Colonic mucosa (tissue), 4 donors: ENCODE measurements at places on chromosomes 6 and 20. TPM values are rescaled to one million over a fixed set of nuclear protein-coding genes. Genes with fewer than 3 reads are reported as not detected.

TRIM38 gene
- 9.7 TPM for total RNA-seq

DNA sequence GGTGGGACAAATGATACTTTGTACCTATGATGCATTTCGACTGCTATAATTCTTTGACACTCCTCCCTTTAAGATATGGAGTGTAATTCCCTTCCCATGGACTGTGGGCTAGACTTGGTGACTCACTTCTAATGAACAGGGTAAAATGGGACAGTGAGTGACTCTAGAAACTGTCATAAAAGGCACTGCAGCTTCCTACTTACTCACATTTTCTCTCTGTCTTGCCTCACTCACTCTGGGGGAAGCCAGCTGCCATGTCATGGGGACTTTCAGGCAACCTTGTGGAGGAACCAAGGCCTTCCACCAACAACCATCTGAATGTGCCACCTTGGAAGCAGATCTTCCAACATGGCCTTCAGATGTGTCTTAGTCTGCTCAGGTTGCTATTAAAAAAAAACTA lies 12.9 kb upstream of the GFOD1 start:
- no peak for DNase-seq

DNA sequence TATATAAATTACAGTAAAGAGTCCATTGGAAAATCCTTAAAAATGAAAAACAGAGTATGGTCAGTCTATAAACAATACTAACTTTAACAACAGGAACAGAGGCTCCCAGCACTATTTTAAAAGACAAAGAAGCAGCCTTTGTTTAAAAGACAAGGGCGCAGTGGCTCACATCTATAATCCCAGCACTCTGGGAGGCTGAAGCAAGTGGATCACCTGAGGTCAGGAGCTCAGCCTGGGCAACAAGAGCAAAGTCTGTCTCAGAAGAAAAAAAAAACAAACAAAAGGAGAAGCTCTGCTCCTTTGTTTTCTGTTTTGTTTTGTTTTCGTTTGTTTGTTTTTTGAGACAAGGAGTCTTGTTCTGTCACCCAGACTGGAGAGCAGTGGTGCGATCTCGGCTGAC lies 89.4 kb downstream of the DTNBP1 start:
- DNase-seq, result no peak

GRCh38 chr6:25179051-25179778 lies 100.0 kb upstream of the CARMIL1 start:
- DNase-seq, result no peak

DNA sequence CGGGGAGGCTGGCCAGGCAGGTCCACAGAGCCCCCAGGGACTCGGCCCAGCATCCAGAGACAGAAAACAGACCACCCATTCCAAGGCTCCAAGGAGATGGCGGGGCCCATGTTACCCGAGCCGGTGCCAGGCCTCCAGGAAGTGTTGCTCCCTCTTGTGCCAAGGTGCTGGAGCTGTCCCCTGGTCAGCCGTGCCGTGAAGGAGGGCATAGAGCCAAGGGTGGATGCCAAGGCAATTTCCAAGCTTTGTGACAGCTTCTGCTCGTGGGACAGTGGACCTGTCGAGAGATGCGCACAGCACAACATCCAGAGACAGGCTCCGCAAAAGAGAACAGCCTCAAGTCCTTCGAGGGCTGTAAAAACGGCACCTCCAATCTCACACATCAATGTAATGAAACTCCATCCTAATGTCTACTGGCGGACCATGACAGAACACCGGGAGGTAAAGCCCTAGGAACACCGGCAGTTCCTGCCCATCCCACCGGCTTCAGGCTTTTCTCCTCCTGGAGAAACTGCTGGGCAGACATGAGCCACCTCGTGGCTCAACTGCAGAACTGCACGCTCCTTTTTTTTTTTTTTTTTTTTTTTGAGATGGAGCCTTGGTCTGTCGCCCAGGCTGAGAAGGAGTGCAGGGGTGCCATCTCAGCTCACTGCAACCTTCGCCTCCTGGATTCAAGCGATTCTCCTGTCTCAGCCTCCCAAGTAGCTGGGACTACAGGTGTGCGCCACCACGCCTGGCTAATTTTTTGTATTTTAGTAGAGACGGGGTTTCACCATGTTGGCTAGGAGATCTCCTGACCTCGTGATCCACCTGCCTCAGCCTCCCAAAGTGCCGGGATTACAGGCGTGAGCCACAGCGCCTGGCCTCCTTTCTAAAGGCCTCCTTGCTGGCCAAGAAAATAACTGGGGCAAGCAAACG lies 30.9 kb upstream of the AVP start:
- DNase-seq, result no peak

- DNase-seq, result no peak
These were observed 54.7 kb downstream of the PYGB start for GRCh38 chr20:25302596-25302995.

GPR6 gene
- not detected for total RNA-seq

- DNase-seq, result no peak
These were observed 1.6 kb downstream of the SIRPD start for GRCh38 chr20:1555952-1556351.

GRCh38 chr6:105161421-105161820 lies 18.4 kb downstream of the POPDC3 start:
- no peak for DNase-seq

C20orf202 gene
- 0.19 TPM for total RNA-seq

GRCh38 chr6:145331066-145331465 lies 404.3 kb downstream of the EPM2A start:
- no peak for DNase-seq

DNA sequence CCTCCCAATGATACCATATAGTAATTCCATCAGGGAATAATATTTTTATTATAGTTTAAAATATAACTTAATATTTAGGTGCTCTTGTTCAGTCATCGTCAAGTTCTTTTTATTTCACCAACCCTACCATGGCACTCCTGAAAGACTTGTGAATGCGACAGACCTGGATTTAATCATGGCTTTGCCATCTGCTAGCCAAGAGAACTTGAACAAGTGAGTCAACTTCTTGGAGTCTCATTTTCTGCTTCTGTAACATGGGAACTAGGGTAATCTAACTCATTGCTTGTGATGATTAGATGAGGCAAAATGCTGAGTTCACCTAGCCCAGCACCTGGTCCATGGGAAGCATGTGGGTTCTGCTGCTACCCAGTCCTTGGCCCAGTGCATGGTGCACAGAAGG lies 62.9 kb downstream of the ESR1 start:
- DNase-seq, result no peak

DNA sequence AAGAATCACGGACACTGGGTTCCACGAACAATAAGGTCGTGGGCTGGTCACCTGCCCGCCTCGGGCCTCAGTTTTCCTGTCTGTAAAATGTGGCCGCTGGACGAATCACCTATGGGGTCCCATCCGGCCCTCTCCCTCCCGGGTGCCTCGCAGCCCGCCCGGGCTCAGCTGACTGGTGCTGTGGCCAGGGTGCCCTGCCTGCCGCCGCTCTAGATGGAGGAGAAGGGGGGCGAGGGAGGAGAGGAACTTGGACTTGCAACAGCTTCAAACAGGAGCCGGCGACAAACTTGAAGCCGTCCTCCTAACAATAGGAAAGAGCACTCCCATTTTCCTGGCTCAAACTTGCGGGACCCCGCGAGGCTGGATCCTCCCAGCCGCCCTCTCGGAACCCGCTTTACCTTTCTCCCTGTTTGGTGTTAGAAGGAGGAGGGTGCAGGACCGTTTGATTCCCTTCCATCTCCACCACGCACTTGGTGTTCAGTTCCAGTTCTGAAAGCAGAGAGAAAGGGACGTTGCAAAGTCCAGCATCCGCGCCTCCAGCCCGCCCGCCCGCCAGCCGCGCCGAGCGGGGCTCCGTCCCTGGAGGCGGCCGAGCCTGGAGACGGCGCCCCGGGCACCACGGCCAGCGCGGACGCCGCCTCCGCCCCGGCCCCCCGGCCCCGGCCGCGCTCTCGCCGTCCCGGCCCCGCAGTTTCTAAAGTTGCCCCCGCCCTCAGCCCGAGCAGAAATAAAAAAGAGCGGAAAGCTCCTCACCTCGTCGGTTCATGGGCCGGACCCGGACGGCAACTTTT lies 584 bp downstream of the KIF13A start:
- peak; percentile 72 for DNase-seq

DNA sequence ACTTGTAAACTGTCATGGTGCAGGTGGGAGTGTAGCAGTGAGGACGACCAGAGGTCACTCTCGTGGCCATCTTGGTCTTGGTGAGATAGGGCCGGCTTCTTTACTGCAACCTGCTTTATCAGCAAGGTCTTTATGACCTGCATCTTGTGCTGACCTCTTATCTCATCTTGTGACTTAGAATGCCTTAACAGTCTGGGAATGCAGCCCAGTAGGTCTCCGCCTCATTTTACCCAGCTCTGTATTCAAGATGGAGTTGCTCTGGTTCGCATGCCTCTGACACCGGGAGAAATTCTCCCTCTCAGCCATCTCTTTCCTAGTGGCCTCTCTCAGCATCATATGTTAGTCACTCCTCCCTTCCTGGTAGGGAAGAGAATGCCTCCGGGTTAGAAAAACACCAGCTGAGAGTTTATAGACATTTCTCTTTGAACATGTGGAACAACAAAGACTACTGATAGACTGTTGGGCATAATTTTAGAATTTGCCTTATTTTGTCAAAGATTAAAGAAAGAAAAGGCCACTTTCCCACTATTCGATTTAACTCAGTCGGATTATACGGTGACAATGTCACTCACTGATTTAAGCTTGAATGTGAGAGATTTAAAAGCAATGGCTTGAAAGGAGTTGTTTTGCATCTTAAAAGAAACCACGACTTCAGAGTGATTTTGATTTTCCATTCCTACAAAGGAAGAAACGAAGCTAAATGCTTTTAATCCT lies 67.9 kb upstream of the SNX9 start:
- no peak for DNase-seq
